ENCODE measurements at places on chromosomes 2 and 18. TPM values are rescaled to one million over a fixed set of nuclear protein-coding genes. Genes with fewer than 3 reads are reported as not detected.

EVX2 gene
- not detected for total RNA-seq

IKZF2 gene
- 8.1 TPM for total RNA-seq

- no peak for DNase-seq
- H3K27ac ChIP-seq: no peak overlapping the region
- peaks cover 23% of the 10 kb centered on the region for H3K4me1 ChIP-seq
- H3K4me3 ChIP-seq: peak overlapping the region; percentile 7
- H3K27me3 ChIP-seq: no peaks in the 10 kb centered on the region
These were observed 744.3 kb downstream of the RNF144A start for GRCh38 chr2:7661502-7661901.

CPLX4 gene
- total RNA-seq: not detected

CCDC141 gene
- 1.3 TPM for total RNA-seq

- no peak for DNase-seq
- peaks cover 36% of the 10 kb centered on the region for H3K36me3 ChIP-seq
- H3K4me3 ChIP-seq: no peak overlapping the region
- H3K27ac ChIP-seq: no peak overlapping the region
- H3K4me1 ChIP-seq: peaks cover 22% of the 10 kb centered on the region
These were observed 88.8 kb downstream of the STK39 start for GRCh38 chr2:168158586-168158985.

DNA sequence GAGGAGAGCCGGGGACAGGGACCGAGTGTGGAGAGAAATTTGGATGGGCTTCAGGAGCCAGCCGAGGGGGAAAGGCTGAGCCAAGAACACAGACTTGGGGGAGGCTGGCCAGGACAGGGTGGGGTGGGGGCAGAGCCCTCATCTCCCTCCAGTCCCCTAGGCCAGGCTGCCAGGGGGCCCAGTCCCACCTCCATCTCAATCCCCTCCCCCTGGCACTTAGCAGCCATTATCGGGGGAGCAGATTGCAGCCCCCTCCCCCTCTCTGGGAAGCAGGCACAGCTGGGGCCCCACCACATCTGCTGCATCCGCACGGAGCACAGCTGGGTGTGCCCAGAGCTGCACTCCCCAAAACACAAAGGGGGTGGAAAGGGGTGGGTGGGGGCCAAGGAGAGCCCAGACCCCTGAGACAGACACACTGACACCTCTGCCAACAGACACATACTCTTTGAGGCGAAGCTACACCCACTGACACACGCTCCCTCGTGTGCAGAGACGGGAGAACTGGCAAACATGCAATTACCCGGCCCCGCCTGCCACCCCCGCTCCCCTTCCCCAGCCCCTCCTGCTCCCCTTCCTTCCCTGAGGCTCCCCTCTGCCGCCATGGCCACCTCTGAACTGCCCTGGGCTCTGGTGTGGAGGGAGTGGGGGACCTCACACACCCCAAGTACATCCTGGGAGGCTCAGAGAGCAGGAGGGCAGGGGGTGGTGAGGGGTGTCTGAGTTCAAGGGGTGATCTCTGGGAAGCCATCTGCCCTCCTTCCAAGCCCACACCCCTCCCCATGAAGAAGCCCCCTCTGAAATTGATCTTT is 5.1 kb upstream of the ASIC4 start:
- peaks cover 22% of the 10 kb centered on the region for H3K4me1 ChIP-seq
- H3K27ac ChIP-seq: no peak overlapping the region
- DNase-seq: no peak
- H3K4me3 ChIP-seq: no peak overlapping the region
- peaks cover 43% of the 10 kb centered on the region for H3K27me3 ChIP-seq

GRCh38 chr2:27072920-27073319 is 1.5 kb upstream of the OST4 start:
- peak overlapping the region; percentile 93 for H3K27ac ChIP-seq
- no peak for DNase-seq
- H3K4me1 ChIP-seq: peaks cover 70% of the 10 kb centered on the region
- H3K4me3 ChIP-seq: peak overlapping the region; percentile 83

MFSD2B gene
- total RNA-seq: not detected

GRCh38 chr18:45243340-45244110 is 371.8 kb upstream of the SLC14A2 start:
- no peaks in the 10 kb centered on the region for H3K36me3 ChIP-seq
- no peak overlapping the region for H3K4me3 ChIP-seq
- peaks cover 2% of the 10 kb centered on the region for H3K27me3 ChIP-seq
- no peak for DNase-seq
- no peaks in the 10 kb centered on the region for H3K4me1 ChIP-seq

EIF4E2 gene
- total RNA-seq: 51.7 TPM

SLC11A1 gene
- 0.10 TPM for total RNA-seq

ALLC gene
- total RNA-seq: not detected

- no peak for DNase-seq
- no peaks in the 10 kb centered on the region for H3K27me3 ChIP-seq
- H3K4me3 ChIP-seq: no peak overlapping the region
- no peaks in the 10 kb centered on the region for H3K4me1 ChIP-seq
- no peaks in the 10 kb centered on the region for H3K36me3 ChIP-seq
These were observed 456.2 kb downstream of the BCL11A start for GRCh38 chr2:60097298-60097697.

- DNase-seq: peak; percentile 81
- no peaks in the 10 kb centered on the region for H3K27me3 ChIP-seq
- H3K4me1 ChIP-seq: peaks cover 49% of the 10 kb centered on the region
- H3K4me3 ChIP-seq: peak overlapping the region; percentile 36
These were observed 51.1 kb downstream of the PAPOLG start for GRCh38 chr2:60806988-60807681.

DNA sequence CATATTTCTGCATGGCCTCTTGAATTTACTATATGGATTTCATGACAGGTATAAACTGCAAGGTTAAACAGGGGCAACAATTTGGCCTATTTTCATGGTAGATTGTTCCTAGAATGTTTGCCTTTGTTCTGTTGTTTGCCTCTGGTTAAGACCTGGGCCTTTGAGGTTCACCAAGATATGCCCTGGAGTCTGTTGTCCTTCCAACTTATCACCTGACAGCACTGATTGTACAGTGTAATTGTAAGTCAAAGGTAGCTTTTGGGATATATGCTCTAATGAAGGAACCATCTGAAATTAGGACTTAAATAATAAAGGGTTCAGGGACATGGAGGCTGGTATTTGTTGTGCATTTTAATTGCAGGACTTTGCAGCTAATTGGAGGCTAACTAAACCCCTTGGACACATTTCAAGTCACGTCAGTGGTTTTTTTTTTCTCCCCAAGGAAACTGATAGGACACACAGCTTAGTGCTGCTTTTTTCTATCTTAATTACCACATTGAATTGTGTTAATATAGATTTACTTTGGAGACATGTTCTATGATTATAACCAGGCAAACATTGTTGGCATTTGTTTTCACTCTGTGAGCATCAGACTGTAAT is 771.2 kb upstream of the LINC00305 start:
- H3K4me1 ChIP-seq: no peaks in the 10 kb centered on the region
- DNase-seq: no peak
- no peak overlapping the region for H3K27ac ChIP-seq
- no peaks in the 10 kb centered on the region for H3K27me3 ChIP-seq
- no peaks in the 10 kb centered on the region for H3K36me3 ChIP-seq

GRCh38 chr2:241574911-241575623 is 16.5 kb downstream of the BOK start:
- H3K4me3 ChIP-seq: no peak overlapping the region
- H3K27ac ChIP-seq: no peak overlapping the region
- H3K4me1 ChIP-seq: no peaks in the 10 kb centered on the region
- DNase-seq: no peak

DNA sequence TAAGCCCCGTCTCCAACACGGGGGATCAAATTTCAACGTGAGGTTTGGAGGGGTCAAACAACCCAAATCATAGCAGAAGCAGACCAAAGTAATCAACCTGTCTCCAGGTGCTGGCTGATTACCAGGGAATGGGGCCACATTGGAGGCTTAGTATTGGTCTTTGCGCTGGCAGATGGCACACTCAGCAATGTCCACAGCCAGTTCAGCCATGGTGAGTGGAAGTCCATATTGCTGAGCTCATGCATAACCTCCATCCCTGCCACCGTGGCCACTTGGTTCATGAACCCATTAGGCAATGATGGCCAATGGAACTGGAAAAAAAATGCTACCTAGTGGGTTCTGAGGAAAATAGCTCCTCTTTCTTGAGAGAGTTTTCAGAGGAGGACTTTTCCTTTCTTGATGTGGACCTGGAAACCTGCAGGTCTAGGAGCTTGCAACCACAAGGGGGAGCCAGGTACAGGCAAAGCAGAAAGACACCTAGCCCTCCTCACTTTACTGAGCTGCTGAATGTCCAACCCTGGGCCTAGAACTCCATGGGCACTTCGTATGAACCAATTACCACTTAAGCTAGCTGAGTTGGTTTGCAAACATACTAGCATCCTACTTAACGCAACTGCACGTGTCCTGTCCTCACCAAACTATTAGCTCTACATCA is 128.0 kb upstream of the GYPC start:
- no peak overlapping the region for H3K4me3 ChIP-seq
- H3K4me1 ChIP-seq: no peaks in the 10 kb centered on the region
- no peaks in the 10 kb centered on the region for H3K27me3 ChIP-seq
- DNase-seq: peak; percentile 73

DNA sequence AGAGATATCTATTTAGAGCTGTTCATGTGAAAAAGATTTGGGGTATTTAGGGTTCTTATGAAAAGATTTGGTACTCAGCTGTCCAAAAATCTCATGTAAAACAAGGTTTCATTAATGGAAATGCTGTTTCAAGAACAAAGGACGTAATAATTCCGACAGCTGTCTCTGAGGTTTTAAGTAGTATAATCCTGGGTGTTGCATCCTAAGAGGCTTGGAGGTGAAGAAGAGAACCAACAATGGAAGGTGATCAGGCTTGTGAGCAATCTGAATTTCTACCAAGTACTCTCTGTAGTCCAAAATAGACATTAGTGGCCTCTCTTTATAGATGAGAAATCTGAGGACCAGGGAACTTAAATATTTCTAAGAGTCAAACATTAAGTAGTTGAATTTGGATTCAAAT is 205.1 kb downstream of the BABAM2 start:
- H3K4me3 ChIP-seq: no peak overlapping the region
- peaks cover 3% of the 10 kb centered on the region for H3K36me3 ChIP-seq
- no peaks in the 10 kb centered on the region for H3K4me1 ChIP-seq
- no peaks in the 10 kb centered on the region for H3K27me3 ChIP-seq

GRCh38 chr2:239781454-239781853 is 243.7 kb downstream of the NDUFA10 start:
- H3K4me1 ChIP-seq: no peaks in the 10 kb centered on the region
- H3K27ac ChIP-seq: no peak overlapping the region
- DNase-seq: peak; percentile 4
- no peaks in the 10 kb centered on the region for H3K36me3 ChIP-seq
- H3K27me3 ChIP-seq: peaks cover 2% of the 10 kb centered on the region

CRYGD gene
- total RNA-seq: not detected

CFC1B gene
- not detected for total RNA-seq

- no peak overlapping the region for H3K27ac ChIP-seq
- no peaks in the 10 kb centered on the region for H3K36me3 ChIP-seq
- H3K27me3 ChIP-seq: no peaks in the 10 kb centered on the region
- no peak overlapping the region for H3K4me3 ChIP-seq
These were observed 358.9 kb downstream of the HRH4 start for GRCh38 chr18:24819141-24819890.

GRCh38 chr18:52715421-52715820 is 375.4 kb downstream of the DCC start:
- H3K36me3 ChIP-seq: no peaks in the 10 kb centered on the region
- H3K27me3 ChIP-seq: no peaks in the 10 kb centered on the region
- H3K27ac ChIP-seq: no peak overlapping the region
- no peak for DNase-seq
- no peaks in the 10 kb centered on the region for H3K4me1 ChIP-seq

LBX2 gene
- total RNA-seq: 0.63 TPM

DNA sequence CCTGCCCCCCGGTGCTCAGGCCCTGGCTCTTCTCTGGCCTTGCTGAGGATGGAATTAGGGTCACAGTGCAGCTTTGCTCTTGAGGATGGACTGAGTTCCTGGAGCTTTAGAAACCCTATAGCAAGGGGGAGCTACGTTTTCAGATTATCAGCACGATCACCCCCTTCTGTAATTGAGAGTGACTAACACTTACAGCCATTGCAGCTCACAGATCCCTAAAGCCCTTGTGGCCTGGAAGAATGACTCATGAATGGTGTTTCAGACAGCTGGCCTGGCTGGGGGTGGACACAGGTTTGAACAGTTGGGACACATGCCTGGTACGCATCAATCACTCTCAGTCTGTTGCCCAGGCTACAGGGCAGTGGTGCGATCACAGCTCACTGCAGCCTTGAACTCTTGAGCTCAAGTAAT is 79.7 kb upstream of the IGFBP5 start:
- peaks cover 6% of the 10 kb centered on the region for H3K27me3 ChIP-seq
- DNase-seq: no peak
- no peak overlapping the region for H3K4me3 ChIP-seq
- H3K36me3 ChIP-seq: no peaks in the 10 kb centered on the region
- H3K27ac ChIP-seq: no peak overlapping the region

GRCh38 chr18:32333781-32334180 is 136.9 kb downstream of the GAREM1 start:
- no peak for DNase-seq
- no peak overlapping the region for H3K4me3 ChIP-seq
- H3K4me1 ChIP-seq: no peaks in the 10 kb centered on the region
- H3K36me3 ChIP-seq: no peaks in the 10 kb centered on the region

DNA sequence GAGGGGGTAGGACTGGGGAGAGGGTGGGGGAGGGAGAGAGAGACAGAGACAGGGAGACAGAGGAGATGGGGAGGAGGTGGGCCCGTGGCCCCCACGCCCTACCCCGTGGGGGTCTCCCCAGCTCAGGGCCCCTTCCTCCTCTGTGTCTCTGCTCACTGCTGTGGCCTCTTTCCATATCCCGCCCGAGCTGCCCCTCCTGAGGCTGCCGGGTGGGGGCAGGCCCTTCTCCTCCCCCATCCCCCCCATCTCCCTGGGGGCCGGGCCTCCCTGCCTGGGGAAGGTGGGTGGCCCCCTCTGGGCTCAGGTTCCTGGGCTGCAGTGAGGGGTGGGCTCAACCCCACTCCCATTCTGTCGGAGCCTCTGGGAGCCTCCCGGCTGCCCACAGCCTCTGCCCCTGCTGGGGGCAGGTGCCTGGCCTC is 332 bp upstream of the PDCD1 start:
- H3K4me1 ChIP-seq: peaks cover 52% of the 10 kb centered on the region
- H3K27me3 ChIP-seq: no peaks in the 10 kb centered on the region
- H3K27ac ChIP-seq: peak overlapping the region; percentile 95
- H3K36me3 ChIP-seq: peaks cover 19% of the 10 kb centered on the region
- DNase-seq: no peak

DNA sequence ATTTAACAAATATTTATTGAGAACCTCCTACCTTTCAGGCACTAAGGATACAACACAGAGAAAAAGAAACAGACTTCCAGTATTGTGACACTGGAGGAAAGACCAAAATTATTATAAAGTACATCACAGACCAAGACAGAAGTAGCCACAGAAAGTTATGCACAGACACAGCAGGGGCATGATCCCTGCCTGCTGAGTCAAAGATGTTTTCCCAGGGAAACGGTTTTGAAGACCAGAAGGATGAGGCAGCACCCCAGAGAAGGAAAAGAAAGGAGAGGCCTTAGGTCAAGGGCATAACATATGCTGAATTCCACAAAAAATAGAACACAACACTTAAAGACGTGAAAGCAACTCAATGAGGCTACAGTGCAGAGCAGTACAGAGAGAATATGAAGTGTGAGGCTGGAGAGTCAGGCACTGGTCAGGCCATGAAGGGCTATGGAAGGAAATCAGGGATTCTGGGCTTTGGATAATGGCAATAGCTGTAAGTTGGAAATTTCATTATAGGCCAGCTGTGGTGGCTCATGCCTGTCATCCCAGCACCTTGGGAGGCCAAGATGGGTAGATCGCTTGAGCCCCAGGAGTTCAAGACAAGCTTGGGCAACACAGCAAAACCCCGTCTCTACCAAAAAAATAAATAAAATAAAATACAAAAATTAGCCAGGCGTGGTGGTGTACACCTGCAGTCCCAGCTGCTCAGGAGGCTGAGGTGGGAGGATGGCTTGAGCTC is 8.2 kb downstream of the ADAM17 start:
- peaks cover 6% of the 10 kb centered on the region for H3K36me3 ChIP-seq
- H3K27me3 ChIP-seq: no peaks in the 10 kb centered on the region
- no peak overlapping the region for H3K4me3 ChIP-seq
- peaks cover 65% of the 10 kb centered on the region for H3K4me1 ChIP-seq
- H3K27ac ChIP-seq: no peak overlapping the region
